ENCODE measurements at places on chromosomes 1 and 21.

DNA sequence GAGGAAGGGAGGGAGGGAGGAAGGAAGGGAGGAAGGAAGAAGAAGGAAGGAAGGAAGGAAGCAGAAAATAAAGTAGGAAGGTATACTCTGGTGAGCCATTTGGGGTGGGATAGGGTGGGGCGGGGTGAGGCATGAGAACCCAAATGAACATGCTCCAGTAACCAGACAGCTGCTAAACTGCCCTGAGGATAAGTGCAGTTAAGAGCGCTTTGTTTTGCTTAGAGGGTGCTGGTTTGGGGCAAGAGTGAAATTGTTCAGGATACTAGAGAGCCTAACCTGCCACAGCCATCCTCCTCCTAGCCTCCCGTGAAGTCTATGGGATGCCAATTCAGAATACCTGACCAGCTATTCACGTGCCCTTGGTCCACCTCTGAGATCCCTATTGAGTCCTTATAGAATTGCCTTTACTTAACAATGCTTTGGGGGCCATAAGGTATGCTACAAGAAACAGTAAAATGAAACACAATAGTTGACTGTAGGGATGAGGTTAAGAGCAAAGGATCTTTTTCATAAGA is 59.0 kb upstream of the ATF3 start:
- DNase-seq: no peak

DNA sequence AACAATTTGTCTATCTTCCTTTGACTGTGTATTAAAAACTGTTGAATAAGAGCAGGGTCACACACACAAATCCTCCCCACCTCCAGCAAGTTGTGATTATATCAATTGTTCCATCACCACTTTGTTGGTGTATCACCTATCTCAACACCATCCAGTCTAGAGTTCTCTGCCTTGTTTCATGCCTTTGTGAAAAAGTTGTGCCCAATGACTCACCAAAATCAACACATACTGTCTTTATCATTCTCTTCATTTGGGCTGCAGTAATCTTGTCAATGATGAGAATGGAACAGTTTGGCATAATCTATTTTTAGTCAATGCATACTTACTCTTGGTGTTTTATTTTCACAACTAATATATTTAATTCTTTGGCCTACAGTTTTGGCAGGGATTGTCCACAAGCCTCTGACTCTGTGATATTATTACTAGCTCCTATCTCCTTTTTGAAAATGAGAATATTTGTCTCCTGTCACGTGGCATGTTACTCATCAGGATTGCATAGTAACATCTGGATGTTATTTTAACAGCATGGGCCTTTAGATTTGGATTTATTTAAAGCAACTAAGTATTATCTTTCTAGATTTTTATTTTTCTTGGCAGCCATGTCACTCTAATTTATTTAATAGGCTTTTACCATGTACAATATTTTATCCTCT is 5.1 kb downstream of the C1orf87 start:
- DNase-seq: no peak

DNA sequence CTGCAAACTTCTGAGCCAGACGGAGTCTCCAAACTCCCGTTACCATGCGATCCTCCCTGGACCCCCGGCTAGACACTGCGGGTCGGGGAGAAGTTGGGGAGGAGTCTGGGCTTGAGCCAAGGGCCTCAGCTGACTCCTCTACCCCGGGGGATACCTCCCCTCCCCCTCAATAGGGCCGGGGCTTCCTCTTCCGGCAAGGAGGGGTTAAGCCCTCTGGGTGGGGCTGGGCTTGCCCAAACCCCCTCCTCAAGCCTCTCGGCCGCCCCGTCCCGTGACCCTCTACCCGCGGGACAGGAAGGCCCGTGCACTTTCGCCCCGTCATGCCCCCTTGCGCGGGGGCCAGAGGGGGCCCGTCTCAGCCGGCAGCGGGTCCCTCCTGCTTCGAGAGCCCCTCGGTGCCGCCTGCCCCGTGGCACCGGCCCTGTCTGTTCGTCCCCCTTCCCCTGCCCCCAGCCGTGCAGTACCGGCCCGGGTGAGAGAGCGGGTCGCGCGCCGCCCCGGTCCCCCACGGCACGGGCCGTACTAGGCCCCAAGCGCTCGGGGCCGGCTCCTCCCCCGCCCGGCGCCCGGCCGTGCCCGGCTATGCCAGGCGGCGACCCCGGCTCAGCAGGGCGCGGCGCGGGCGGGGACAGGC is 652 bp downstream of the ARL8A start:
- no peak for DNase-seq

DNA sequence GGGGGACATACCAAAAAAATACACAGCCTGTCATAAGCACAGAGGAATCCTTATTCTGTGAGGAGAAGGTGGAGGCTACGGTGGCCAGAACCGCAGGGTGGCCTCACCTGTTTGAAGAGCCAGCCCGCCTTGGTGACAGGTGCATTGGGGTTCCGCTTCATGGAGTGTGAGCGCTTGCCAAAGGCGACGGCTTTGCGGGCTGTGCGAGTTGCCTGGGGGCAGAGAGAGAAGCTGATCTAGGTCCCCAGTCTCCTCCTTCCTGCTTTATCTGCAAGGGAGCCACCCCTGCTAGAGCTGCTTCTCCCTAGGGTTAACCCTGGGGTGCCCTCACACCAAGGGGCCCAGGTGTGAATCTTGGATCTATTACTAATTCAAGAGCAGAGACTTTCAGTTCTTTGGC is 54.3 kb upstream of the GOLT1A start:
- DNase-seq: no peak

GRCh38 chr1:1165485-1165884 is 8.2 kb upstream of the TTLL10 start:
- DNase-seq: no peak

GRCh38 chr1:209652121-209652735 is at the start of gene LAMB3:
LAMB3 (minus strand) TSS chr1:209652425; CDS start chr1:209650944, 1,481 bp downstream.
- DNase-seq: no peak

DNA sequence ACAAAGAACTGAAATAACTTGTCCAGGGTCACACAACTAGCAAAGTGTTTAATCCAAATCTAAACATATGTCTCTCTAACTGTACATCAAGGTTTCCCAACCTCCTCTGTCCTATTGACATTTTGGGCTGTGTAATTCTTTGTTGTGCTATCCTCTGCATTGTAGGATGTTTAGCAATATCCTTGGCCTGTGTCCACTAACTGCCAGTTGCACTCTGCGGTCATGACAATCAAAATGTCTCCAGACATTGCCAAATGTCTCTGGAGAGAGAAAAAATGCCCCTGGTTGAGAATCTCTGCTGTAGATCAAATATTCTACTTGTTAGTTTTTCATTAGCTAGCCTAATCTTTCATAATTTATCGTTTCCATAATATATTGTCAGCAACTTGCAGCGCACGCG is 353.4 kb upstream of the NEGR1 start:
- DNase-seq: no peak

DNA sequence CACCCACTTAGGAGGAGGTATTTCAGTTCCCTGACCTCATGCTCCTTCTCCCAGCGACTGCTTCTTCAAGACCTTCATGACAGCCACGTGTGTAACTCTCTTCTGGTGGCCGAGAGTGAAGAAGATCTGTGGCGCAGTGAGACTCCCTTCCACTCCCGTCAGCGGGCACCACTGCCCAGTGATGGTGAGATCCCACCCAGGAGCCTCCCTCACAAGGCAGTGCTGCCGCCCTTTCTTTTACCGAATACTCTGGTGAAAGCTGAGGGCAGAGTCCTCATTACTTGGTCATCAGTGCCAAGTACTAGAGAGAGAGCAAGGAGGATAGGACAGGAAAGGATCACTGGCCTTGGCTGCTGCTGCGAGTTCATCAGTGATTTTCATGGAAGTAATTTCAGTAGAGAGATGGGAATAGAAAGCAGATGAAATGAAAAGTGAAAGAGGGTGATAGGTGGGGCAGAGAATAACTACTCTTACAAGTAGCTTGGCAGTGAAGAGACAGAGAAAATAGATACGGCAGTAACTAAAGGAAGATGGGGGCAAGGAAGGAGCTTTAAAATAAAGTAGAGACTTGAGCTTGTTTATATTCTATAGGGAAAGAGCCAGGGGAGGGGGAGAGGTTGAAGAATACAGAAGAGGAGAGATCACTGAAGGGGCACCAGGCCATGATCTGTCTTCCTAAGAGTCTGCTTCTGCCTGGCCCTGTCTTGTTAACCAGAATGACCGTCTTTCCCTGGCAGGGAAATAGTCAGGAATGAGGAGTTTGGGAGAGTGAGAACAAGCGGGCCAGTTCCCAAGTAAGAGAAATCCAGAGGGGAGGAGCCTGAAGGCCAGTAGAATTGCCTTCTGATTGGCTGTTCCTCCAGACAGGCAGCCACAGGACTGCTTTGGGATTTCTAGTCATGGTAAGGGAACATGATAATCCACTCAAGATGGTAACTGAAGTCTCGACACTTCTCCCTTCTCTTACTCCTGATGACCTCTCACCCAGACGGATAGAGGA is 18.3 kb downstream of the HYI start:
- no peak for DNase-seq

- no peak for DNase-seq
These were observed 42.9 kb downstream of the ADAMTS5 start for GRCh38 chr21:26923986-26924385.

DNA sequence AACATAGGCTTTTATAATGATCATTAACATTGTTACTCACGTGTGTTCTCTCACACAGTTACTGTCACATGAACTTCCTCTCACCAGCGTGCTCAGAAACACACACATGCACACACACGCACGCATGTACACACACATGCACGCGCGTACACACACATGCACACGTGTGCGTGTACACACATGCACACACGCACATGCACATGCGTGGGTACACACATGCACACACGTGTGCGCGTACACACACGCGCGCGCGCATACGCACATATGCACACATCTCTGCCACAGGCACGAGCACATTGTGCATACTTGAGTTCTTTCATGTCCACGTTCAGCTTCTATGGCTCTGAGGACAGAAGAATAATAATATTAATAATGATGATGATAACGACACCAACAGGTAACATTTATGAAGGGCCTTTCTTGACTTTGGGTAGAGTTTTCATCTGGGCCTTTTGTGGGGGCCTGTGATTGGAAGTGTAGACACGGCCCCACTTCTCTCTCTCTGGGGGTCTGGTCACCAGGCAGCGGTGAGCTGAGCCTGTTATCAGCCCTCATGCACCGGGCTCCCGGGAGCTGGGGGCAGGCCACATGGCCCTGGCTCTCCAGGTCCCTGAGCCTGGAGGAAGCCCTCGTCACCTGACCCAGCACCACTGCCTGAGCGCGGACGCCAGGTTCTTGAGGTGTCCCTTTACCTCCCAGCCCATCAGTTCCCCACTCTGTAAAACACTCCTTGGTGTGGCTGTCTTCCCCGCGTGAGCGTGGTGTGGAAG is 7.0 kb downstream of the EPHA8 start:
- DNase-seq: no peak

GRCh38 chr1:209924390-209924789 is 13.6 kb upstream of the SYT14 start:
- no peak for DNase-seq

DNA sequence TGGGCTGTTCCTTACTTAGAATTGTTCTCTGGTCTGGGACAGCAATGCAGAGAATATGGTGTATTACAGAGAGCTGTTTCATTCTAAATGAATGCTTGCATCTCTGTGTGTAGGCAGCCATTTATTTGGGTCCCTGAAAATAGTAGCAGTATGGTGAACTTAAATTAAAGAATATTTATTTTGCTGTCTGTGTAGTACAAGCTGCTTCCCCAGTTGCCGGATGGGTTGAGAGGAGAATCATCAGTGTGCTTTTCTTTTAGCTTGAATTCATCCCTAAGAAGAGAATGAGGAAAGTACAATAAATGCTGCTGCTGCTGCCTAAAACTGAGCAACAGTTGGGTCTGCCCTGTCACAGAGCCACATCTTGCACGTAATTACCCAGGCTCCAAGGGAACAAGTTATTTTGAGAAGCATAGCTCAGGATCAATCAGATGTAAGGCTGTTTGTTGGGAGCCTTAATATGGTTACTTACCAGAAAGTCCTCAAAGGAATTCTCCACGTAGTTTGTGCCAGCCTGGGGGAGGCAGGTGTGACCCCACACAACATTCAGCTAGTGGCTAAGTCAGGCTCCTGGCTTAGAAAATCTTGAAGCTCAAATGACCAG is 16.6 kb downstream of the ACTN2 start:
- DNase-seq: no peak

DNA sequence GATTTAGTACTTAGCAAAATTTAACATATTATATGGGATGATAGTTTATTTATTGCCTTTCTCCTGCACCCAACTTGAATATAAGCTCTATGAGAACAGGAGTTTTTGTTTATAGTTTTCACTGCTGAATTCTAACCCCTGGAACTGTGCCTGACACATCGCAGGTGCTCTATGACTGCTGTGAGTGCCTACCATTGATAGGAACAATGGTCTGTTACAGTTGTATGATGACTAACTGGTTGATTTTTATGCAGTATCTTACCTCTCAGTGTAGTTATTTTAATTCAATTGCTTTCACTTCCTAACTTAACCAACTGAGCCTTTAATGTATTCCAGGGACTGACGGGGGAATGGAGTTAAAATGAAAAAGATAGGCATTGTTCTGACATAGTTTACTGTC is 336.0 kb downstream of the ST6GALNAC3 start:
- DNase-seq: no peak

DNA sequence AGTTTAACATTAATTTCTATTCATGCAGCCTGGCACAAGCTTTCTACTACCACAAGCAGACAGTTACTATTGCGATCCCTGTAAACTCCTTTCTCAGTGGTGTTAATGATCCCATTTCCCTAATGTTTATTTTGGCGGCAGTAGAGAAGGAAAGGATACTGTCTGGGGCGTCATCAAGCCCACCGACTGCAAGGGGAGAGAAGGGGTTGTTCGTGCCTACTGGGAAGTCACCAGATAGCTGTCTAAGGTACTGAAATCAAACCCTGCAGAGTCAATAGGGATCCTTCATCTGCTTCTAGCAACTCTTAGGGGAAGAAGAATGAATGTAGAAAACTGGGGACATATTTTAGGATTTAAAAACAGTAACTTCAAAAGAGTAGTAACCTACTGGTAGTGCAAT is 95.2 kb upstream of the ADAR start:
- DNase-seq: no peak

DNA sequence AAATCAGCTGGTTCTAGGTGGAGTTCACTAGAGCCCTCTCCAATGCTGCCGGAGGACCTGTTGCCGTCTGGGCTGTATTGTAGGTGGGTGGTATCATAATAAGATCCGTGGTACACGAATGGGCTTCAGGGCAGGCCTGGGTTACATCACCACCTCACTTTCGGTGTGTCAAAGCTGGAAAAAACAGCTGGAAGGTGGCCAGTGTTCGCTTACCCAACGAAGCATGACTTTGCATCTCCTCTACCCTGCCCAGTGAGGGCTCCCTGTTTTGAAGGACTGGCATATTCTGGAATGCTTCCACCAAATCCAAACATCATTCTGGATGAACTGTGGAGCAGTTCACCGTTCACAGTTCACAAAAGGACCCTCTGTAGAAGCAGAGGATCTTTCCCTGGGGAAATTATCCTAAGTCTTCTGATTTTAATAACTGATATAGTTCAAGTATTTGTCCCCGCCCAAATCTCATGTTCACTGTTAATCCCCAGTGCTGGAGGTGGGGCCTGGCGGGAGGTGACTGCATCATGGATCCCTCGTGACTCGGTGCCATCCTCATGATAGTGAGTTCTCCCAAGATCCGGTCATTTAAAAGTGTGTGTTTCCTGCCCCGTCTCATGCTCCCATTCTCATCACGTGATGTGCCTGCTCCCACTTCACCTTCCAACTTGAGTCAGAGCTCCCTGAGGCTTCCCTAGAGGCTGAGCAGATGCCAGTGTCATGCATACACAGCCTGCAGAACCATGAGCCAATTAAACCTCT is 429.0 kb downstream of the KIF26B start:
- DNase-seq: no peak

- no peak for DNase-seq
These were observed 25.2 kb downstream of the GFI1 start for GRCh38 chr1:92461364-92462097.

GRCh38 chr1:59249396-59250137 is 47.3 kb upstream of the FGGY start:
- DNase-seq: no peak
